ENCODE measurements at places on chromosomes 5 and 9.

DNA sequence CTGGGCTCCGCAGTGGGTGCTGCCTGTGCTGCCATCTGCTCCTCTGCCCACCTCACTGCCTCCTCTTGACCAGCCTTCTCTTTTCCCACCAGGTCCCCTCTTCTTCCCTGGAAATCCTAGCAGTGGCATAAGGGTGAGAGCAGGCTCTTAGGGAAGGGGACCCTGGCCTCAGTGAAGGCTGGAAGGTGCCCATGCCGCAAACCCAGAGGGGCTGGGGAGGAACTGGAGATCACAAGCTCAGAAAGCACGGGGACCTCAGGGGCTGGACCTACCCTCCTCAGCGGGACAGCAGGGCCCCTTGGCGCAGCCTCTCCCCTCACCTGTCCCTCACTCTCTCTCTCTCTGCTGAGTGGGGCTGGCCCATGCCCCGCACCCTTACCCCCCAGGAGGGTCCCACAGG is 144.4 kb upstream of the IRX2 start:
- no peak for DNase-seq

GRCh38 chr5:59873113-59873512 is 20.4 kb downstream of the PDE4D start:
- DNase-seq, result peak; percentile 13

DNA sequence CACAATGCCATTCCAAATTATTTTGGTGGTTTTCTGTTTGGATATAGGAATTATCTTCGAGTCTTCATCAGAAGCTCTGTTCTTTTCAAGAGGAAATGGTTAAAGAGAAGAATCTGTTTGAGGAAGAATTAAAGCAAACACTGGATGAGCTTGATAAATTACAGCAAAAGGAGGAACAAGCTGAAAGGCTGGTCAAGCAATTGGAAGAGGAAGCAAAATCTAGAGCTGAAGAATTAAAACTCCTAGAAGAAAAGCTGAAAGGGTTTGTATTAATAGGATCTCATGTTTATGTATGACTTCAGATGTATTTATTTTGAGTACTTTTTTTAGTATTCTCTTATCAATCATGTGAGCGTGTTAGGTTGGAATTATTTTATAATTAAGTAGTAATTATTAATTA is 15.0 kb downstream of the HMMR start:
- DNase-seq, result no peak

DNA sequence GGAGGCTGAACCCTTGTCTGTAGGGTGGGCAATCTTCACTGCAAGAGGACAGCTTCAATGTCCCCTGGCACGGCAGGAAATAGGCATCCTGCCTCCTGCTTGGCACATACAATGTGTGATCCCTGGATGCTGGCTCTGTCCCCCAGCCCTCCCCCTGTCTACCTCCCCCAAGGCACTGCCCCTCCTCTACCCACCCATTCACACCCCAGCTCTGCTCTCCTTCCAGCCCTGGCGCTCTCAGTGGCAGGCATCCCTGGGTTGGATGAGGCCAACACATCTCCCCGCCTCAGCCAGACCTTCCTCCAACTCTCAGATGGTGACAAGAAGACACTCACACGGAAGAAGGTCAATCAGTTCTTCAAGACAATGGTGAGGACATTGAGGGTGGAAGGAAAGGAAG is 24.1 kb upstream of the FOXI1 start:
- no peak for DNase-seq

- no peak for DNase-seq
These were observed at the start of gene CA9 for GRCh38 chr9:35673132-35674024. Gene CA9 (plus strand): TSS chr9:35673928. CDS start chr9:35673960, 32 bp downstream.

- DNase-seq, result no peak
These were observed 4.3 kb downstream of the MCTP1 start for GRCh38 chr5:95280401-95281095.

GRCh38 chr5:67992923-67993322 is 222.6 kb upstream of the PIK3R1 start:
- DNase-seq, result no peak

- no peak for DNase-seq
These were observed 11.0 kb upstream of the SNCAIP start for GRCh38 chr5:122301016-122301415.

Measured in kidney glomerular epithelial cell (primary cell).